ENCODE measurements at places on chromosomes 5 and 9. TPM values are rescaled to one million over a fixed set of nuclear protein-coding genes. Genes with fewer than 3 reads are reported as not detected.
A peak's percentile ranks its signal among the peaks of the same experiment; 100 is the strongest.

The SPIN1 gene
- 56.3 TPM for total RNA-seq

The ALDH1A1 gene
- 24.5 TPM for total RNA-seq

The INSL4 gene
- total RNA-seq: not detected

The IL4 gene
- total RNA-seq: not detected

The DIPK1B gene
- 20.3 TPM for total RNA-seq

The OBP2B gene
- not detected for total RNA-seq

GRCh38 chr5:168172760-168173223, 118.7 kb upstream of the WWC1 start:
- peaks cover 2% of the 10 kb centered on the region for H3K27me3 ChIP-seq
- no peak overlapping the region for H3K27ac ChIP-seq
- H3K4me3 ChIP-seq: no peak overlapping the region

GRCh38 chr5:10583663-10584572, 20.0 kb downstream of the ANKRD33B start:
- H3K36me3 ChIP-seq: no peaks in the 10 kb centered on the region
- H3K4me1 ChIP-seq: peaks cover 11% of the 10 kb centered on the region
- peaks cover 4% of the 10 kb centered on the region for H3K27me3 ChIP-seq

GRCh38 chr5:83118976-83119375, 41.6 kb downstream of the XRCC4 start:
- H3K4me3 ChIP-seq: no peak overlapping the region
- peak; percentile 52 for DNase-seq
- no peaks in the 10 kb centered on the region for H3K36me3 ChIP-seq
- H3K27me3 ChIP-seq: no peaks in the 10 kb centered on the region
- no peaks in the 10 kb centered on the region for H3K4me1 ChIP-seq

DNA sequence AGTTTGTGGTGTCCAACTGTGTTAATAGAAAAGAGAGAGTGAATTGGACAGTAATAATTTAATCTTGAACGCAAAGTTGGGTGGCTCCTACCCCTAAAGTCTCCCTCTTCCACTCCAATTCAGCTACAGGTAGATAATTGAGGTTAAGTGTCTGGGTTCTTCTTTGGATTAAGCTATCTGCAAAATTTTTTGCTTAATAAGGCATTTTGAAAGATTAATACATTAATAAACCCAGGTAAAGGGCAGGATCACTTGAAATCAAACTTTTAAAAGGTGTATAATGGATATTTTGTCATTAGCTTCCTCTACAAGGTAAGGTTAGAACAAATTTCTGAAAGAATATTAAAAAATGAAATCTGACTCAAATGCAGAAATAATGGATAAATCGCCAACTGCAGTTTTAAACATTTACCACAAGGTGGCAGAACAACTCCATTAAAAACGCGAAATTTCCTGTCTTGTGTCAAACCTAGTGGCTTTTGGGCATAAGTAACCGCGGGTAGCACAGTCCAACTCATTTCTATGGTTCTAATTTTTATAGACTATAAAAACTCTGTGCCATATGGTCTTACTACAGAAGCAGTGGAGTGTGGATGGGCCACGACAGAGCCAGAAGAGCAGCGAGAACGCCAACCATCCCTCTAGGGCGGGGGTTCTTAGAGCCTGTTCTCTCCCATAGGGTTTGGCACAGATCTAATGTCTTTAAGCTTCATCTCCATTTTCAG, 276.5 kb downstream of the ARHGEF28 start:
- no peaks in the 10 kb centered on the region for H3K27me3 ChIP-seq
- H3K4me1 ChIP-seq: peaks cover 13% of the 10 kb centered on the region
- no peak overlapping the region for H3K27ac ChIP-seq
- H3K36me3 ChIP-seq: no peaks in the 10 kb centered on the region

- no peaks in the 10 kb centered on the region for H3K4me1 ChIP-seq
- peak; percentile 11 for DNase-seq
- no peak overlapping the region for H3K27ac ChIP-seq
- H3K27me3 ChIP-seq: no peaks in the 10 kb centered on the region
These were observed 248.8 kb downstream of the ISL1 start for GRCh38 chr5:51632027-51632426.
